ENCODE measurements at places on chromosomes 5 and 9.

GRCh38 chr5:60504342-60504741, 195.6 kb downstream of the DEPDC1B start:
- DNase-seq, result no peak

DNA sequence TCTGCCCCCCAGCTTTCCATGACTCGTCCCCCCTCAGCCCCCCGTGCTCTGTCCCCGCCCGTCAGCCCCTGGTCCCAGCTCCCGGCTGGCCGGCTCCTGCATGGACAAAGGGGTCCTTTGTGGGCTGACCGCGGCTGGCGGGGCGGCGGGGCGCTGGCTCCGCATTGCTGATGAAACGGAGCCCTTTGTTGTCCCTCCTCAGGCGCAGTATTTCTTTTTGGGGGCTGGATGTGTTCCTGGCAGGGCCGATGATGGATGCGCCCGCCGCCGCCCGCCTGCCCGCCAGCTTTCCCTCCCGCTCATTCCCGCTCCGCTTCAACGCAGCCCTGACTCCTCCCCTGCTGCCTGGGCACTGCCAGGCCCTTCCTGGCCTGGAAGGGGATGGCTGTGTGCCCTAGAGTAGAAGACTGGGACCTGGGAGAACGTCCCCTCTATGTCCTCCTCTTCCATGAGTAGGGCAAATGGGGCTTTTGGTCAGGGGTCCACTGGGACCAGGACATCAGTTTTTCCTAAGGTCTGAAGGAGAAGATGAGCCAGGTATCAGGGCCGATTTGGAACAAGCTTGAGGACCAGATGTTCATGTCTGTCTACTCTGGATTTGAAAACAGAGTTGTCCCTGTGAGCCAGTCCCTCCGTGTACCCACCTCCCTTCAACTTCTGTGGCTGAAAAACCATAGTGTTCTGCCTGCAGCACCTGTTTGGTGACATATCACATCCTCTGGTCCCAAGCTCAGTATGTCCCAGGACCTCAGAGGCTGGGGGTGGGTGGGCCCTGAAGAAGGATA, 29.0 kb downstream of the CXXC5 start:
- no peak for DNase-seq

DNA sequence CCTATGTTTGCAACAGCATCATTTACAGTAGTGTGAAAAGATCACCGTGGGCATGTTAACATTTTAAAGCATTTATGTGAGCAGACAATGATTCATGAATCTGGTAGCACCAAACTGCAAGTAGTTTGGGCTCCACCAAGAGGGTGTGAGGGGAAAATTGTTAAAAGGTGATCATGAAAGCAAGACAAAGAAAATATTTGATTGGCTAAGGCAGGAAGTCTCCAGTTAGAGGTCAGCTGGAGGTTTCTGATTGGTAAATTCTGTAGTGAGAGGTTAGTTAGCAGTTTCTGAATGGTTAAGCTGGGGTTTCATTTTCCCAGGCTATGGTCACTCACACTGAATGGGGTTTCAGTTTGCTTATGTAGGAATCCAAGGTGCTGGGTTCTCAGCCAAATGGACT, 13.5 kb upstream of the DRD1 start:
- DNase-seq, result no peak

DNA sequence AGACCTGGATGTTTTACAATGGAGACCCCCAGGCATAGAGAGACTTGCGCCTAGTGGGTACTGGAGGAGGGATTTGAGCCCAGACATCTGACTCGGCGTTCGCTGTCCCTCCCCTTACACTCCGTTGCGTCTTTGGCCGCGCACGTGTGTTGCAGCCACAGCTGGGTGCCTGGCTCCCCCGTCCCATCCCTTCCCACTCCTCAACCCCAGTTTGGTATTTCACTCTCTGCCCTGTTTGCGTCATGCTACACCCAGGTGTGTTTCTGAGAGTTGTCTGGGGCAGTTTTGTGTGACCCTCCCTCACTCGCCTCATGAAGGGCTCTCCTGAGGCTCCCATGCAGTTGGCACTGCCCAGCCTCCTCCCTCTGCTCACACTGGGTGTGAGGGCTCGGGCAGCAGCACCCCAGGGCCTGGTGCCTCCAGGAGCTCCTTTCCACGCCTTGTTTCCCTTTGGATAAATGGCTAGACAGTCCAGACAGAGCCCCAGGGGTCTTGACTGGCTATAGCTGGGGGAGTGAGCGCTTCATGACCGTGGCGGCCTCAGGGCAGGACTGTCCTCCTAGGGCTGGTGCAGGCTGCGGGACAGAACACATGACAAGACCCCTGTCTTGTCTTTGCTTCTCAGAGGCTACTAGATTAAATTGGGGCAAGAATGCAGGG, 13.6 kb downstream of the TCF7 start:
- no peak for DNase-seq

DNA sequence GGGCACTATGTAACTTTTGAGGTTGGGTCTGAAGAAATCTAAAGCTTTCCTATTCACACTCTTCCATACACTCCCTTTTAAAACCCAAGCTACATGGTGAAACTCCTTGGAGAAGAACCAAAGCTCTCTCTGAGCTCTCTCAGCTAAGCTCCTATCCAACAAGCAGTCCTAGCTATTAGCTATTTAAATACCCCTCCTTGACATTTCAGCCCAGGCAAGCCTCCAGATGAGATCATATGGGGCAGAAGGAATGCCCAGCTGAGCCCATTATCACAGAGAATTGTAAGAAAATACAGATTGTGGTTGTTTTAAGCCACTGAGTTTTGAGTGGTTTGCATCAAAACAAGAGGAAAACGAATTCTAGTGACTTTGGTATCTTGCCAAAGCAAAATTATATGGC, 15.2 kb downstream of the HSPB3 start:
- no peak for DNase-seq

GRCh38 chr5:130277002-130277401, 372.7 kb downstream of the CHSY3 start:
- no peak for DNase-seq

- no peak for DNase-seq
Observed at GRCh38 chr5:23614422-23614821, 107.0 kb downstream of the PRDM9 start.

GRCh38 chr5:176365351-176366231, at the start of gene ARL10:
ARL10 (plus strand) TSS chr5:176365487; CDS start chr5:176365564, 77 bp downstream.
- peak; percentile 44 for DNase-seq

DNA sequence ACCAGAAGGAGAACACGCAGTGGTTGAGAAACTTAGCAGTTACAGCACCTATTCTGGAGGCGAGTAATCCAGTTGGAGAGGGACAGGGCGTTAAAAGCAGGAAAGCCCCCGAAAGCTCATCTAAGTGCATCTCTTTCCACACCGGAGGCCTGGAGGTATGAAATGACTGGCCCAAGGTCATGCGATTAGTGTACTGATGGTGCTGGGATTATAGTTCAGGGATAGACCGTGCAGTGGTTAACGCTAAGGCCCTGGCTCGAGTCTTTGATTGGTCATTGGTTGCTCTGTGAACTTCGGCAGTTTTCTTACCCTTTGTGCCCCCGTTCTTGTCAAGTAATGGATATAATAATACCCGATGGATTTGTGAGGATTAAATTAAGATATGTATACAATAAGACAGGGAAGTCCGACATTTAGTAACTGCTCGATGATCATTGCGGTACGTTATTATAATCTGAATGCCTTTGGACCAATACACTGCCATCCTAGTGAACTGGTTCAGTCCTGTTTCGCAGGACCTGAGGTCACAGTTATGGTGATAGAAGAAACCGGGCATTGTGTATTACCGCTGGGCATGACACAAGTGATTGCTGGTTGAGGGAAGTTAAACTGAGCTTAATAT, 960 bp downstream of the CANX start:
- no peak for DNase-seq

GRCh38 chr5:55316837-55317236, 9.0 kb downstream of the MTREX start:
- DNase-seq, result no peak

DNA sequence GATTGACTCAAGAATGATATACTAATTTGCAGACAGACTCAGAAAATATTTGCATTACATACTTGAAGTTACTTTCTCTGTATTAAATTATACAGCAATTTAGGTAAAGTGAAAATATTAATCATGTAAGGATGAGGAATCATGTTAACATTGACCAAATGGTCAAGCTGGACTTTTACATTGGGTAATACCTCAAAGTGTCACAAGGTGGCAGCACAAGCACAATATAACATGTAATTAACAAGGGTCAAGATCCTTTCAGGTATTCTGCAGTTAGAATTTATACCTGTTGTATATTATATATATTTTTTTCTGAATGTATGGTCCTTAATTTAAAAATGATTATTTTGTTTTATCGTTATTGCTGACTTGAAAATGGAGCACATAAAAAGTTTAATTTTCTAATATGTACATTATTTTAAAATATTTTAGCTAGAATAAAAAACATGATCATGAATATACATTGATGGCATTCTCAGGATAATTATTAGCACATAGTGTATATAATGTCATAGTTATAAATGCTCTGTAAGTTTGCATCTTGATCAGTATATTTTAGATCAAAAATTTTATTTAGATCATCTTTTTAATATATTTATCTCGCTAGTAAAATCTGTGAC, 8.6 kb downstream of the HAPLN1 start:
- no peak for DNase-seq

GRCh38 chr5:133839090-133839489, 129.3 kb downstream of the C5orf15 start:
- no peak for DNase-seq

- no peak for DNase-seq
Observed at GRCh38 chr9:3455094-3455493, 70.7 kb downstream of the RFX3 start.

DNA sequence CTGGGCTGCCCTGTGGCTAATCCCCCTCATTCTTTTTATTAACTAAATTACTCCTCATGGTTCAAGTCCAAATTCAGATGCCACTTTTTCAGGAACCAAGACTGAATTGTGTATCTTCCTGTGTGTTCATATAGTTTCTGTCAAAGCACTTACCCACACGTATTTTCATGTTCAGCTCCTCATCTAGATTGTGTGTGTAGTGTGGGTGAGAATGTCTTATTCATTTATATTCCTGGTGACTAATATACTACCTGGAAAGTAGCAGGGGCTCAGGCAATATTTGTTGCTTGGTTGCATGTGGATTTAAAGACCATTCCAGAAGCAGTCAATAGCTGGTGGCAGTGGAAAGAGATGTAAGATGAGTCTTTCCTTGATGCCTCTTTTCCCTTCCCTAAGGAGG, 48.5 kb upstream of the SRP19 start:
- DNase-seq, result no peak

DNA sequence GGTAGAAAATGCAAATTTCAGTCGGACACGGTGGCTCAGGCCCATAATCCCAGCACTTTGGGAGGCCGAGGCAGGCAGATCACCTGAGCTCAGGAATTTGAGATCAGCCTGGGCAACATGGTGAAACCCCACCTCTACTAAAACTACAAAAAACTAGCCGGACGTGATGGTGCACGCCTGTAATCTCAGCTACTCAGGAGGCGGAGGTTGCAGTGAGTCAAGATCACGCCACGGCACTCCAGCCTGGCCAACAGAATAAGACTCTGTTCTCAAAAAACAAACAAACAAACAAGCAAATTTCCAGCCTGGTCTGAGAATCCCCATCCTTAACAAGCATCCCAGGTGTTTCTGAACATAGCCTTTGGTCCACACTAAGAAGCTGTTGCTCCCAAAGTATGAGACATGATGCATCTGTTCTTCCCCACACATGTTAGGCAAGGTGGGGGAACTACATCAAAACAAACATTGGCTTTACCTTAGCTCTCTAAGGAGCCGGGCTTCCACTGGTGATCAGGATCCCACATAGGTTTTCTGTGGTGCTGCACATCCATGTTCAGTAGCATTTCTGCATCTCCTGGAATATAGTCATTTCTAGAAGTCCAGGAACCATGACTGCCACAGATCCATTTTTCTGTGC, 92.5 kb upstream of the DMRT1 start:
- no peak for DNase-seq

DNA sequence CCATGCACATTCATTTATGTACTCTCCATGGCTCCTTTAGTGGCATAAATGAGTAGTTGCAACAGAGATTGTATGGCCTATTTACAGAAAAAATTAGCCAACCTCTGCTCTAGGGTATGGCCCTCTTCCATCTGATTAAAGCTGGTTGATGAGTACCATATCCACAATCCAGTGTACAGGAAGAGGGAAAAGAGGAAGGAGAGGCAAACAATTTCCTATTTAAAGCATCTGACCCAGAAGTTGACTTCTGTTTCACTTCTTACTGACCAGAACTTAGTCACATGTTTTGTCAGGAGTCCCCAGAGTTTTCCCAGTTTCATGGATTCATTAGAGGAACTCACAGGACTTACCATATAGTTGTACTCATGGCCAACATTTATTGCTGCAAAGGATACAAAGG, 68.6 kb upstream of the STARD4 start:
- no peak for DNase-seq

GRCh38 chr5:68292316-68292715, 76.8 kb downstream of the PIK3R1 start:
- DNase-seq, result no peak

DNA sequence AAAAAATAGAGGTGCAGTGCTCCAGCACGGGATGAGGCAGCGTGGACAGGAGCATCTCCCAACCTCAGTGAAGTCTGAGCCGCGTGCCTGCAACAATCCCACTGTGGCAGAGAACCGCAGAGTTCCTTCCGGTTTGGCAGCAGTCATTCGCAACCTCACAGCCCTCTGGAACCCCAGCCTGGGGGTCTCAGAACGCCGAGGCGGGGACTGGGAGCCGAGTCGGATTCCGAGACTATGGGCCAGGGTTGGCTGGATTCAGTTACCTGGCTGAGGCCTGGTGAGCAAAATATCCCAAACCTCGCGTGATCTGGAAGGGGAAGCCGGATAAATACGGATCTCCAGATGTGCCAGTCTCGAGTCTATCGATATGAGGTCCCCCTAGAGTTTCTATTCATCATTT, 27.0 kb downstream of the CDKN2A start:
- no peak for DNase-seq

GRCh38 chr5:146815411-146815810, 63.1 kb downstream of the PPP2R2B start:
- DNase-seq, result no peak

GRCh38 chr5:34863946-34864345, 25.0 kb downstream of the TTC23L start:
- no peak for DNase-seq

DNA sequence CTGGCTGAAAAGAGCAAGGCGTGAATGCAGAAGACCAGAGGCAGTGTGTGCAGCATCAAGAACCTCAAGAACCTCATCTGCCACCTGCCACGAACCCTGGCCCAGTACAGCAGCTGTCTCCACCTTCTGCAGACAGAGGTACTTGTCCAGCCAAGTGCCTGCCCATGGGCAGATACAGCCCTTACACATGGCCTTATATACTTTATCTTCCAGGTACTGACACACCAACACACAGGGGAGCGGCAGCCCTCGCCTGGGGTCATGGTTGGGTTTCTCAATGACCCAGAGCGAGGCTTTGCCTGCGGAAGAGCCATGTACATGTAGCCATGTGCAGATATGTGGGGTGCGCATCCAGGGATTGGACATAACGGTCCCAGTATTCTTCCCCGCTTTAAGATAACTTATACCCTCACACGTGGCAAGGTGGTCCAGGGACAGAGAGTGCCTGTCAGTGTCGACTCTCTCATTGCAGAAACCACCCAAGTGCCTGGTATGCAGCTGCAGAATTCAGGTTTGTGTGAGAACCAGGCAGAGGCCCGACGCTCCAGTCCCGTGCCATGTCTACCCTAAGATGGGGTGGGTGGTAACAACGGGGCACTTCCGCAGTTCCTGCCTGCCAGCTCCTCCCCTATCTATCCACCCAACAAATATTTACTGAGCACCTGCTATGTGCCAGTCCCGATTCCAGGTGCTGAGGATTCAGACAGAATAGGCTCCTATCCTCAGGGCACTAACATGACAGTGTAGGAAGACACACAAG, 206.9 kb downstream of the FSTL4 start:
- no peak for DNase-seq

Measured in GM19239 (cell line).